ENCODE measurements at places on chromosomes 4 and X.

DNA sequence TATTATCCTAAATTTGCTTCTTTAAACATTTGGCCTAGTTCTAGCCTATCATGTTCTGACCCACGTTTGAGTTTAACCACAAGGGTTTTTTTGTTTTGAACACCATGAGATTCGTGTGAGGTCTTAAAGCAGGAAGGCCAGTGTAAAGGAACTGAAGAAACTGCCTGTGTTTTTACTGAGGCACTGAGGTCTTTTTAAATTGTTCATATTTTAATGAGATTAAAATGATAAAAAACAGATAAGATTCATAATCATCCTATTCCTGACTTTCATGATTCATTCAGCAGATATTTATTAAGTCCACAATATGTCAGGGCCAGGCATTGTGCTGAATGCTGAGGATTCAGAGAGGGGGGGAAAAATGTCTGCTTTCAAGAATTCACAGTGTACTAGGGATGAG, 3.2 kb downstream of the RPS6KA3 start:
- peak; percentile 72 for DNase-seq

- DNase-seq, result peak; percentile 61
These were observed 90.0 kb upstream of the EDA2R start for GRCh38 chrX:66728818-66729271.

GRCh38 chr4:13938299-13938698, 310.8 kb upstream of the BOD1L1 start:
- DNase-seq, result no peak

DNA sequence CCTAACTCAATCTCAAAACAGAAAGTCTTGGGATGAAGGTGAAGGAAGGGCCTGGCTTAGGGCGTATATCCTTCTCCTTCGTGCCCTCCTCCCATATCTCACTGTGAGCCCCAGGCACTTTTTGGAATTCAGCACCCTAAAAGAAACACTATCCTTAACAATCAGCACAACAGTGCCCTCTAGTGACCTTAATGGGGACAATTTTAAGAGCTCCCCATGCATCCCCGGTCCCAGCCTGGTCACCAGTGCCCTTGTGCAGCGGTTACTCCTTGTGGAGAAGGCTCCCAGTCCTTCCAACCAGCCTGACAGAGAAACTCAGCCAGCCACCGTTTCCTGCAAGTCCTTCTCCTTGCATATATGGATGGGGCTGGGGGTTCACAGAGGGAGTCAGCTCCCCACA, 4.2 kb downstream of the PAK3 start:
- peak; percentile 56 for DNase-seq

DNA sequence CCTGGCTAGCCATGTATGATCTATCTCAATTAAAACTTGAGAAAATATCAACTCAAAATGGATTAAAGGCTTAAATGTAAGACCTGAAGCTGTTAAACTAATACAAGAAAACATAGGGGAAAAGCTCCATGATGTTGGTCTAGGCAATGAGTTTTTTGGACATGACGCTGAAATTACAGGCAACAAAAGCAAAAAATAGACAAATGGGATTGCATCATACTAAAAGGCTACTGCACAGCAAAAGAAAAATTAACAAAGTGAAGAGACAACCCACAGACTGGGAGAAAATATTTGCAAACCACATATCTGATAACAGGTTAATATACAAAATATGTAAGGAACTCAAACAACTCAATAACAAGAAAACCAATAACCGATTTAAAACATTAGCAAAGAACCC, 8.4 kb downstream of the GC start:
- DNase-seq, result no peak
